ENCODE measurements at places on chromosomes 16 and 17.

DNA sequence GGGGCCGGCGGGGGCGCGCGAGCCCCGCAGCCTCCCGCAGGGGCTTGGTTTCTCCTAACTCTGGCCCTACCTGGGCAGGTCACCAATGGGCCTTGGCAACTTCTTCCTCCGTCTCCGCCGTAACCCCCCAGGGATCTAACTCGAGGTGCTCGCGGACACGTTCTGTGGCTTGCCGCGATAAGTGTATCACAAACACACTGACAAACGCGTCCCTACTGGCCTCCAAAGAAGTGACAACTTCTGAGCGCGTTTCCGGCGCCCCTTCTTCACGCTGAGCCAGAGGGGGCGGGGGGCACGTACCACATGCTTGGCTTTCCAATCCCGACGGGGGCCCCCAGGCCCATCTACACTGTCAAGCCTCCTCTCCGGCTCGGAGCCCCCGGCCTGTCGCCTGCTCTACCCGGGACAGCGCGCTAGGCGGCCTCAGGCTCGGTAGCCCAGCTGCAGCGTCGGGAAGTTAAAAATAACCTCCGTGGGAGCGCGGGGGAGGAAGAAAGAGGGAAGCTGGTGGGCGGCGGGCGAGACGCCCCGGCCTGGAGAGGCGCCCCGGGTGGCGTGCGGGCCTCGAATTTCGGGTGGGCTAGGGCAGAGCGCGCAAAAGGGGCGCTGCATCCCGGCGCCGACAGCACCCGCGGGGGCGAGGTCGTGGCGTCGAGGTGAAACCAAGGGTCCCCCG is 725 bp upstream of the SPHK1 start:
- DNase-seq, result no peak

- no peak for DNase-seq
These were observed 205.4 kb downstream of the CCDC182 start for GRCh38 chr17:57539529-57540301.

- DNase-seq, result no peak
These were observed 339 bp downstream of the N4BP1 start for GRCh38 chr16:48609652-48610029.

GRCh38 chr17:72567774-72568173 is 447.0 kb downstream of the SOX9 start:
- DNase-seq, result no peak

GRCh38 chr17:52148969-52149351 is 9.6 kb downstream of the CA10 start:
- DNase-seq, result no peak

GRCh38 chr17:78206298-78206697 is 7.8 kb upstream of the BIRC5 start:
- DNase-seq, result no peak
